ENCODE measurements at places on chromosomes 4 and X.

GRCh38 chr4:11009281-11009680 lies 324.7 kb upstream of the CLNK start:
- DNase-seq = no peak

DNA sequence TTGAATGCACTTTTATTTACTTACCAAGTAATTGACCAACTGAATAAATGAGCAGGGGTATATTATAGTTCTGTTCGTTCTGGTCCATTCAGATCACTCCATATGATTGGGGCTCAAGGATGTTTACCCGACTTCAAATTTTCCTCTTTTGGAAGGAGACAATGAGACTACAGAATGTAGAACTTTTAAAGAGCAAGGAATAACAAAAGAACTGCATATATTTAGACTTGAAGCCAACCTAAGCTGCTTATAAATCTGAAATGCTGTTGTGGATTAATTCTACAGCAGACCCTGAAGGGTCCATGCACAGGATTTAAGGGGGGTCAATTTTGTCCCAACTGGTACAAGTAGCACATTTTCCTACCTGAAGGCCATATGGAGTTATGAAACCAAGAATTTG lies 610.8 kb downstream of the RAB28 start:
- no peak for DNase-seq

GRCh38 chr4:33975995-33976394 lies 2268.3 kb downstream of the ARAP2 start:
- DNase-seq = no peak

DNA sequence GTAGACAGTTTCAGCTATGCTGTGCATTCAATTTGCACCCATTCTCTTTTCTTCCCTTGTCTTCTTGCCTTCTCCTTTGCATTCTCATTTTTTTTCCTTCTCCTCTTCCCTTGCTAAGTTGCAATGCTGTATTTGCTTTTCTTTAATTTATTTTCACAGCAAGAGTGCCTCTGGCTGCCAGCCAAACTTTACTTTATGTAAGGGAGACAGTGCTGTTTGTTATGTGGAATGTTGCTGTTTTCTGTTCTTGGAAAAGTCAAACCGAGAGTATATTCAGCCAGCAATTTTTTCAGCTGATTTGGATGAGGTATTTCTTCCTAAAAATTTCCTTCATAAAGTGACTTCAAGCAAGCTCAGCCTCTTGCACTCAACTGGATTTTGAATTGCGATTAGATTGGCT lies 1293.4 kb downstream of the ARAP2 start:
- DNase-seq = no peak

GRCh38 chr4:86100539-86101215 lies 259.2 kb downstream of the MAPK10 start:
- DNase-seq = no peak

GRCh38 chr4:44638091-44638490 lies 13.3 kb downstream of the YIPF7 start:
- DNase-seq = no peak

GRCh38 chr4:141713185-141713584 lies 76.8 kb downstream of the IL15 start:
- no peak for DNase-seq

DNA sequence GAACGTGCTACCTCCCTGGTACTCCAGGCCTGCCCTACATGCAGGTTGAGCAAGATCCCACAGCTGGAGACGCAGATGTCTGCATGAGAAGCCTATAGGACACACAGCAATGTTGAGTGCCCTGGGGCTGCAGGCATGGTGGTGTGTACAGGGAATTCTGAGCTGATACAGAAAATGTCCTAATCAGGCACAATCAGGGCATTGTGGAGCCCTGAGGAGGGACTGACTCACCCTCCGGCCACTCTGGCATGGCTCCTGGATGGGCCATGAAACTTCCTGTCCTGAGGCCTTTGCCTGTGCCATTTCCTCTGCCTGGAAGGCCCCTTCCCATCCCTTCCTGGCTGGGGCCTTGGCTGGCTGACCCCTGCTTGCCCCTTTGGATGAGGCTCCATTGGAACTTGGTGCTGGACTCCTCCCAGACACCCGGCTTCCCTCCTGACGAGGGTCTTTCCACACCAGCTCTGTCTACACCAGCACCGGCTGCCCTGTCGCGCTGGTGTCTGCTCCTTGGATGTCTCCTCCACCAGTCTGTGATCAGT lies 16.7 kb upstream of the AFAP1 start:
- DNase-seq = no peak
